Activated naive CD4-positive, alpha-beta T cell treated with Interleukin-2 at 50 U/mL for 16 hours (primary cell): ENCODE measurements at places on chromosomes 5 and 9.

- DNase-seq = no peak
Measured at GRCh38 chr5:173644673-173645436, 28.4 kb upstream of the BOD1 start.

DNA sequence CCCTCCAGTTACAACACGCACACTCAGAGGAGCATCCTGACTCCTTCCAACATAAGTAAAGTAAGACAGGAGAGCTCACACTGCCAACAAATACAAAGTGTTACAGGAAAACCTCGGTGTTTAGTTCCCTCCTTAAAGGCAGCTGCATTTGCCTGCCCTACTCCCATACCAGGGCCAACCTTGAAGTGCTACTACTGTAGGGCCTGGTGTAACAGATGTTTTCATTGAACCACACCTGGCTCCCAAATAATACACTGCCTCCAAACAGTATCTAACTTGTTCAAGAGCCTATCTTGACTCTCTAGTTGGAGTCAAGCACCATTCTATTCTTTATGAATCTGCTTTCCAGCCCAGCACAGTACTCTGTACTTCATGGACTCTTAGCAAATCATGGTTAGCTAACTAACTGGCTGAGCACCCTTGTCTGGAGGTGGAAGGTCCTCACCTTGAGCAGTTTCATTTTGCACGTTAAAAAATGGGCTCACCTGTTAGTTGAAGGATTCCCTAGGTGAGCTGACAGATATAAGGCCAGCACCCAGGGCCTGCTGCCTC is 34.6 kb downstream of the TTC39B start:
- DNase-seq = no peak

DNA sequence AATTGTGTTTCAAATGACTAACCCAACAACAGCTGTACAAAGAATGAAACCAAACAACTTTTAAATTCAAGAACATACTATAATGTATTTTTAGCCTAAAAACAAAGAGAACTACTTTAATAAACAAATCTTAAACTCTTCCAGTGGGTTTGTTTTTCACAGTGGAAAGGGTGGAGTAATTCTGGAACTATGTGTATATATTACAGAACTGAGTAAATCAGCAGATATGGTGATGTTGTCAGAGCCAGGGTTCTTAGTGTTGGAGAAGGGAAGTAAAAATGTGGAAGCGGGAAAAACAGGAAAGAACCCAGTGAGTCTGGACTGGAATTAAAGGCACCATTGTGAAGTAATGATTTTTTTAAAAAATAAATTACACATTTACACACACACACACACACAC is 144.9 kb downstream of the CDK5RAP2 start:
- no peak for DNase-seq

GRCh38 chr9:127860260-127860659 is 5.8 kb upstream of the ENG start:
- DNase-seq = no peak

DNA sequence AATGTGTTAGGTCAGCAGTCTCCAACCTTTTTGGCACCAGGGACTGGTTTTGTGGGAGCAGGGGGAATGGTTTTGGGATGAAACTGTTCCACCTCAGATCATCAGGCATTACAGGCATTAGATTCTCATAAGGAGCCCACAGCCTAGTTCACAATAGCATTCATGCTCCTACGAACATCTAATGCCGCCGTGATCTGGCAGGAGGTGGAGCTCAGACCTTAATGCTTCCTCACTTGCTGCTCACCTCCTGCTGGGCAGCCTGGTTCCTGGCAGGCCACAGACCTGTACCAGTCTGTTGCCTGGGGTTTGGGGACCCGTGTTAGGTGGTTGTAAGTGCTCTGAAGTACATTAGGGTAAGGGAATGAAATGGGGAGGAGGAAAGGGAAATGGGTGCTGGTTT is 9.7 kb upstream of the CTNNA1 start:
- no peak for DNase-seq

GRCh38 chr9:84436386-84437109 is 96.0 kb upstream of the SLC28A3 start:
- DNase-seq = no peak

- DNase-seq = no peak
Measured at GRCh38 chr9:129623331-129623730, 2.4 kb upstream of the C9orf50 start.

DNA sequence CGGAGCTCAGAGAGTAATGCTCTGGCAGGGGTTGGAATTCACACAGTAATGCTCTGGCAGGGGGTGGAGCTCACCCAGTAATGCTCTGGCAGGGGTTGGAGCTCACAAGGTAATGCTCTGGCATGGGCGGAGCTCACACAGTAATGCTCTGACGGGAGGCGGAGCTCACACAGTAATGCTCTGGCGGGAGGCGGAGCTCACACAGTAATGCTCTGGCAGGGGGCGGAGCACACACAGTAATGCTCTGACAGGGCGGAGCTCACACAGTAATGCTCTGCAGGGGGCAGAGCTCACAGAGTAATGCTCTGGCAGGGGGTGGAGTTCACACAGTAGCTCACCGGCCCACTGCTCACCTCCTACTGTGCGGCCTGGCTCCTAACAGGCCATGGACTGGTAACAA is 47.2 kb upstream of the LPCAT1 start:
- no peak for DNase-seq

DNA sequence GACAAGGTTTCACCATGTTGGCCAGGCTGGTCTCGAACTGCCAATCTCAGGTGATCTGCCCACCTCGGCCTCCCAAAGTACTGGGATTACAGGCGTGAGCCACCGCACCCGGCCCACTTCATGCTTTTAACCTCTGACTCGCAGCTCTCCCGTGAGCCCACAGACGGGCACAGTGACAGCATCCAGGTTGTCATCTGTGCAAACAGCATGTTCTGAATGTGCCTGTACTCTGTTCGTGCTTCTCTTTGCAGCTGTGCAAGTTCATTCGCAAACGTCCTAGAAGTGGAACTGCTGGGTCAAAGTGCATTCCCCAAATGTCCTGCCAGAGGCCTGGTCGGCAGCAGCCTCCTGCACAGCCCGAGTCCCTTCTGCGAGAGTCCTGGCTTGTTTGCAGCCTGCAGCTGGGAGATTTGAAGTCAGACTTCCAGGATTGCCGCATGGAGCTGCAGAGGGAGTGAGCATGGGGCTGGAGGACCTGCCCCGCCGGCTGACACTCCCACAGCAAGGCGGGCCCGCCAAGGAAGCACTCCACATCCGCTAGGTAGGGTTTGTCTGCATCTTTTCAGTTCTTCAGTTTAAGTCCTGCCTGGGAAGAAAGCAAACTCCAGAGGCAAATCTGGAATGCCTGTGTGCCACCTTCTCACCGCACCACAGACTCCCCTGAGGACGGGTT is 3.4 kb downstream of the BRD3OS start:
- no peak for DNase-seq

DNA sequence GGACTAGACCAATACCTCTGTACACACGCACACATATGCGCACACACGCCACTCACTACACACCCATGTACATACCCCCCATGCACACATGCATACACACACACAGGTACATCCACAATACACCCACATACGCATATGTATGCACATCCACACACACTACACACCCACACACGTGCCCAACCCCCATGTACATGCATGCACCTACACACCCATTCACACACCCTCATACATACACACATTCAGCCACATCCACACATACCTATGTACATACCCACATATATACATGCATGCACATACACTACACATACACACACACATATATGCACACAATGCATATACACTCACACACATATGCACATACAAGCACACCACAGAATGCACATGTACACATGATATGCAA is 107.1 kb downstream of the GADD45G start:
- DNase-seq = no peak

DNA sequence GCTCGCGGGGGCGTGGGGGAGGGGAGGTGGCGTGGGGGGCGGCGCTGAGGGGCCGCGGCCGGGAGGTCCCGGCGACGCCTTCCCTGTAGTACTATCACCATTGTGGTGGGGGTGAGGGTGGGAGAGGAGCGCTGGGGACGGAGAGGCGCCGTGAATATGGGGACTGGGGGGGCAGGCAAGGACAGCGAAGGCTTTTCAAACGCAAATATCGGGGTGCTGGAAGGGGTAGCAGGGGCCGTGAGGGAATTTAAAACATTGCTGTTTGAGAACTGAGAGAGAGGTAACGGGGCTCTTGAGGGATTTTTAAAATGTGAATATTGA is 427 bp downstream of the RBM27 start:
- DNase-seq = no peak

DNA sequence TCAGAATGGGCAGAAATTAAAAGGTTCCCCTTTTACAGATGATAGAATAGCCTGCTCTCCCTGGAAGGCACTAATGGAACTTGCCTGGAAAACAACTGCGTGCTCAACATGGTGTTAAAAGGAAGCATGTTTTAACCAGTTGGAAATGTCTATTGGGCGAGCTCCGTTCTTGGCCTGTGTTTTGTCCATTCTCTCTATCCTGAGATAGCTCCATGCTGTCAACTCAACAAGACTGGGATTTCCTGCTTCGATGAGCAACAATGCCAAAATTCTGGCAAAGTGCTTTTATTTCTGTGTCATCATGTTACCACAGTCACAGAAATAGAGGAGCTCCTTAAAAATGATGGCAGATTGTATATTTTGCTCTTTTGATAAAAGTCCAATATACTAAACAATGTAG is 198.3 kb downstream of the PLK2 start:
- no peak for DNase-seq

DNA sequence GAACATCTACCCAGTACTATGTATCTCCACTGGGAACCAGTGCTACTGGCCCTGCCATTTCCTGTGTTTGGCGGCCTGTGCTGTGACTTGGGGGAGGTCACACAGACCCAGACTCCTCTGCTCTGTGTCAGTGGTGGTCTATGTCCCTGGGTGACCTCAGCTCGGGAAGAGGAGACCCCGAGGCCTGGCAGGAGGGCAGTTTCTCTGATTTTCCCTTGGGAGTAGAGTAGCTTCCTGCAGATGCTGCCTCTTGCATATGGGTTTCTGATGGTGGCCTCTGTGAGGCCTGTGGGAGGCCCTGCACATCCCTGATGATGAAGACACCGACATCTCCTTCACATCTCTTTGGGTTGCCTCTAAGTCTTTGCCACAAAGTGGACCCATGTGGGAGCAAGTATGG is 13.0 kb upstream of the SMIM32 start:
- DNase-seq = no peak

- no peak for DNase-seq
Measured at GRCh38 chr5:172412724-172413286, 41.5 kb downstream of the SH3PXD2B start.

DNA sequence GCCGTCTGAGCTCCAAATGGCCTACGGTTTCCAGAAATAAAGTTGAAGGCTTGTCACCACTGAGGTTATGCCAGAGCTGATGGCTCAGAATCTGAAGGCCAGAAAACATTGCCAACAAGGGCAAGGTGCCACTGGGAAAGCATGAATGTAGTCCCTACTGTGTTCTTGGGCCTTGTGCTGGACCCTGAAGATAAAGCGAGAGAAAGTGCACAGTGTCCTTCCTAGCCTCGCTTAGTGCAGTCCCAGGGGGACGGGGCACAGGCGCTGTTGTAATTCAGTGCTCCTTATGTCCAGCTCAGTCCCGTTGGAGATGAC is 84.5 kb downstream of the NDFIP1 start:
- DNase-seq = no peak

GRCh38 chr9:28464481-28465216 is 891.4 kb upstream of the C9orf72 start:
- DNase-seq = no peak

DNA sequence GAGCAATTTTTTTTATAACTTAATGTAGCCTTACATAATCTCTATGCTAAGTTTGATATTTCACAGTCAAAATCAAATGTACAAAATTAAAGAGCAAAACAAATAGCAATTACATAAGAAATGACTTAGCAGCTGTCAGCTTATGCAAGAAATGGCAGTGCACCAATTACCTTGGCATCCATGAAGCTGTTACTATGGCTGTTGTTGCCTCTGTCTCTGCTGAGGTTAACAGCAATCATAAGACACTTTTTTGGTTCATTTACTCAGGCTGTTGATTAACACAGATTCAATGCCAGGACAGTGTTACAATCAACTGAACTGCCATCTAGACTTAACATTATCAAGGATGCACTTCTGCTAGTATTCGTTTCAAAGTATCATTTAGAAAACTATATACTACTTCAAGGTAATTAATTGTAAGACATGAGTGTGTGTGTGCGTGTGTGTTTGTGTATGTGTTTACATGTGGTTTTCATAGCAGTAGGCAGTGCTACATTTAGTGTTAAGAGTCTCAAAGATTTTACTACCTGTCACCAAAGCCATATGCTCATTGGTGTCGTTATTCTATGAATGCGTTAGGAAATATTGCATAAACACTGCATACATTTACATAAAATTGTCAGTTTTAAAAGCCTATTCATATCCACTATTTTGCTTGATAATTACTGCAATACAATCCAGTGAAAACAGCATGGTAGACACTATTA is 1084.2 kb upstream of the COX7C start:
- DNase-seq = no peak

DNA sequence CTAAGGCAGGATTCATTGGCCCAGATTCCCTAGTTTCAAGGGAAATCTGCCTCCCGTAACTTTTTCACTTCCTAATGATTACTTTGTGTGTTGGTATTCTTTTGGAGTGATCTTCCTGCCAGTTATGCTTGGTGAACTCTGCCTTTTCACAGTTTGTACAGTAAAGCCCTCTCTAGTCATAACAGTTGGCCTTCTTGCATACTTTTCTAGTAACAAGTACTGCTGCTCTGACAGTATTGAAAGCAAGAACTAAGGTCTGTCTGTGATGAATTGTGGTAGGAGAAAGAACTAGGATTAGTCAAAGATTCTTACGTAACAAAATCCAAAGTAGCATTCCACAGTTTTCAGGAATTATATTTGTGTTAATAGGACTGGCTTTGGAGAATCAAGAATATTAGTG is 1457.2 kb upstream of the WWC1 start:
- no peak for DNase-seq

GRCh38 chr5:146334074-146334533 is 4.5 kb upstream of the POU4F3 start:
- no peak for DNase-seq

DNA sequence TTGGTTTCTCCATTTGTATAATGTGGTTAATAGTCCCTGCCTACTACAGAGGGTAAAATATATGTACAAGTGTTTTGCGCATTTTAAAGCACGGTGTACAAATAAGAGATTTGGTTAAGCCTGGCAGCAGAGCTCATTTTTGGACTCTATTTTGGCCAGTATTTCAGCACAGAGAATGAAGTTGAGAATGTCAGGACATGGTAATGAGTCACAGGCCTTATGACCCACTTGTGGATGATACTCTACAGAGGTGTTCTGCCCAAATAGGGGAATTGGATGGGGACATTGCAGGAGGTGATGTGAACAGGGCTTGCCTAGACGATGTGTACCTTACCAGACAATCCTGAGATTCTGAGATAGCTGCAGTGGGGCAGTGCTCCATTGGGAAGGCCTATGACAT is 50.6 kb downstream of the MELK start:
- DNase-seq = no peak

DNA sequence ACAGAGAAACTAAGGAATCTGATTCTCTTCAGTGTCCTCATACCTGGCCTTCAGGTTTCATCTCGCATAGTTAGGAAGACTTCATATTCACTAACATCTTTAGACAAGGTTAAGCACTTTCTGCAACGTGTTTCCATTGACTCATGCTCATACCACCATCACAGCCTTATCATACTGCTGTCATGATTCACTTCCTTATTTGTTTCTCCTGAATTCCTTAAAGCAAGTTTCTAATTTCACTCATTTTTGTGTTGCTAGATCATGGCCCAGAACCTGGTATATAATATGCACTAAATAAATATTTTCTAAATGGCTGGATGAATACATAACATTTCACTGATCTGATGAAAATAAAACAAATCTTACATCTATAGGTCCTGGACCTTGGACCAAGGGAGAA is 472.9 kb downstream of the PRELID2 start:
- DNase-seq = no peak
